ENCODE measurements at places on chromosomes 3 and 15.

GRCh38 chr3:141229132-141229531 is 2.5 kb upstream of the PXYLP1 start:
- no peak for DNase-seq

DNA sequence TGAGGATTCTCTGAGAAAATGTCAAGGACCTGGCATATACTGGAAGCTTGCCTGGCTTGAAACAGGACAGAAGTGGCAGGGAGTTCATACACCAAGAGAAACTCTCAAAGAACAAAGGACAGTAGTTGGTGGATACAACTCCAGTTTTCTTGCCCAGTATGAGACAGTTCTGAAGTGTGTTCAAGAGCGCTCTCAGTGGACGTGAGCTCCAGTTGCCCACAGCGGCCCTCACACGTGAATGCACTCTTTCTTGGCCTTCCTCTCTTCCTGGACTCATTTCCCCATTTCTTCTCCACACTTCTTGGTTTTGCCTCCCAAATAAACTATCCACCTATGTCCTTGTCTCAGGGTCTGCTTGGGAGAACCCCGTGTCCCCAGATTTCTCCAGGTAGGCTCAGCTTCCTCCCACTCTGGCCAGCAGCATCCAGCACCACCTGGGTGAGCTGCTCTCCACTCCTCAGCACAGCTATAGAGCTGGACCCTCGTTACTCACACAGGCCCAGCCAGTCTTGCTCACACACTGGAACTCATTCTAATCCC is 54.5 kb downstream of the DCLK3 start:
- no peak for DNase-seq

GRCh38 chr15:50813865-50814264 is 48.4 kb upstream of the SPPL2A start:
- DNase-seq: no peak

DNA sequence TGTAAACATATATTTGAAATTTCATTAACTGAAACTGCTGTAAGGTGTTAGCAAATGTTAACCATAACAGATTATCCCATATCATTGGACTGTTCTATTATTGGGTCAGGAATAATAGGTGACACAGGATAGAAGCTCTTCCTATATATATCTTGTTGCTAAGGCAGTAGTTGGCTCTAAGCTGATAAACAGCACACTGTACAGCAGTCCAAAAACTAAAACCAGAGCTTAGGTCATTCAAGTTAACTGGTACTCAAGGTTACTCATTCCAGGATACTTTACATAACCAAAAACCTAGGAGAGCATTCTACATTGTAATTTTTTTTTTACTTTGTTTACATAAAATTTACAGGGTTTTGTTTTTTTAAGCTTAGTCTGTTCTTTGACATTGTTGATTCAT is 8.9 kb downstream of the DNAJC19 start:
- no peak for DNase-seq

- no peak for DNase-seq
These were observed 766 bp downstream of the FAM98B start for GRCh38 chr15:38454696-38455090.

DNA sequence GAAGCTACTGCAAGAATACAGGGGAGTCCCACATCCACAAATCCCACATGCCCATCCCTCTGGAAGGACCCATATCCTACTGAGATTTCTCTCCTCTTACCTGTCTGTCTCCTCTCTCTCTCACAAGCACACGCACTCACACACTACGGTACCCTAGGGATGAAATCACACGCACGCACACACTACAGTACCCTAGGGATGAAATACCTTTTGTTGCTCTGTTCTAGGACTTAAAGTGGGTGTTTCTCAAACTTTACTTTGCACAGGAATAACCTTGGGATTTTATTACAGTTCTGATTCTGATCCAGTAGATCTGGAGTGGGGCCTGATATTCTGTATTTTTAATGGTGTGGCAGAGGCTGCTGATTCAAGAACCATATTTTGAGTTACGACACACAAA is 622.2 kb upstream of the ZNF385D start:
- no peak for DNase-seq

DNA sequence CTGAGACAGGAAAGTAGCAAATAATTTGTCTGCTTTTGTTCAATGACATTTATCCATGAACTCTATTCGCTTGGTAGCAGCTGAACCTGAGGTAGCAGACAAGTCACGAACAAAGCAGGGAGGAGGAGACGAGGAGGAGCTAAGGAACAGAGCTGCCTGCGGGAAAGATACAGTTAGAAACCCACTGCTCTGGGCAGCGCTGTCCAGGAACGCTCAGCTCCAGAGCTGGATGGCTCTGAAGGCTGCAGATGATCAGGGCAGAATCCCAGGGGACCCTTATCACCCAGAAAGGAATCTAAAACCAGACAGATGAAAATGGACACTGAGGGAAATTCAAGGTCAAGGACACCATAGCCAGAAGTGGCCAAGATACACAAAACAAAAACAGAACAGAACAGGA is 257.8 kb downstream of the CD47 start:
- DNase-seq: no peak

DNA sequence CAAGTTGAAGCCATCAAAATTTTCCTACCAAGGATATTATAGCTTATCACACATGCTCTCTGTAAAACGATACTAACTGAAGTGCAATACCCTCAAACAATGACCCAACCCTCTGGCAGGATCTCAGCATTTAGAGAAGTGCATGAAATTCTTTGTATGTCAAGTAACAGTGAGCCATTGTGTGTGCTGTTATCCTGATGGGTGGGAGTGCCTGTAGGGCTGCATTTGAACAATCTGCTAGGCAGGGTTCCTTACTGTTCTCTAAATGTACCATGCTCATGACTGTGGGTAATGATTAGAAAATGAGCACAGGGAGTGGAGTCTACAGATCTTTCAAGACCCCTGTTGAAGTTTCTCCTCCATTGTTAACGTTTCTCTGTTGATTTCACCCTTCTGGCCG is 398.1 kb downstream of the NSUN3 start:
- DNase-seq: no peak

- no peak for DNase-seq
These were observed 35.4 kb downstream of the FXR1 start for GRCh38 chr3:180947761-180948390.

GRCh38 chr15:63456258-63456657 is 48.1 kb upstream of the USP3 start:
- DNase-seq: no peak

DNA sequence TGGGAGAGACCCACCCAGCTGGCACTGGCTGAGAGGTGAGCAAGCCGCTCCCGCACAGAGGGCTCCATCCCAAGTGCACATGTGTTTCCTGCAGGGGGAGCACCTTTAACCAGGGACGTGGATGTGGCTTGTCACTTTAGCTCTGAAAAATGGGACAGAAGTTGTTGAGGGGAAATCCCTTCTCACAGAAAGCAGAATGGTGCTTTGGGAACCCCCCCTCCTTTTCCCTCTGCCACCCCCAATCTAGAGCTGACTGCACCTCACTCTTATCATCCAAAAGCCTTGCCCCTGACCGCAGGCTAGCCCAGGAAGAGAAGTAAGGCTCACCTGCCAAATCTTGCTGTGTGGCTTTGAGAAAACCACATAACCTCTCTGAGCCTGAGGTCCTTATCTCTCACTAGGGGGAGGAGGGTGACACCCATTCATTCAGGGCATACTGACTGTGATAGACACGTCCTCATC is 77.9 kb downstream of the RPN1 start:
- DNase-seq: peak; percentile 52

DNA sequence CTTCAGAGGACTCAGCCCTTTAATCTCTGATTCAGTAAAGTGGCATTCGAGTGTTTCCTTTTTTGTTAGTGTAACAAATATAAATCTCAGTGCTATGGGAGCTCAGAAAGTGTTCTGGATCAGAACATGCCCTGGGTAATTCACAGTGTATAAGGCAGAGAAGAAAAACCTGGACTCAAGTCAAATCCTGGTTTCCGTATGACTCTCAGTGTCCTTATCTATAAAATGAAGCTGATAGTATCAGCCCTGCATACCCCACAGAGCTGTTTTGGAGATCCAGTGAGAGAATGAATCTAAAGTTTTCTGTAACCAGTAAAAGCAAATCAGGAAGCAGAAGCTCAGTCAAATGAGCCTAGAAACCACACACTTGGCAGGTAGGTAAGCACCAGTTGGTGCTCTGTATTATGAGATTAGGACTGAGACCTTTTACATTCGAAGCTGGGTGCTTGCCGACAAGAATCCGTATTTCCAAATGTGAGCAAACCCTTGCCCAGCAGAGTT is 67.2 kb downstream of the IL1RAP start:
- DNase-seq: no peak

DNA sequence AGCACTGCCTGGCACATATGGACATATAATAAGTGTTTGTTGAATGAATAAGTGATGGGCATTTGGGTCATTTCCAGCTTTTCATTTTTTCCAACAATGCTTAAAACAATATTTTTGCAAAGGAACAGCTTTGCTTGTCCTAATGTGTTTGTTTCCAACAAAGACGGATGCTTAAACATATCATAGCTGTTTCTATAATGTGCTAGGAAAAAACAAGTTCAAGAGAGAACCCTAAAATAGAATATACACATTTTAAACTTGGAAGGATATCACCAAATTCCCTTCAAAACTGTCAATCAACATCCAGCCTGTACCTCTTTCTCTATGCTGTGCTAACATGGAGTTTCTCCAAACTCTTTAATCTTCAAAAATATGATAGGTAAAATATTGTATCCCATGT is 224.5 kb upstream of the WNT5A start:
- no peak for DNase-seq

- DNase-seq: peak; percentile 75
These were observed 634 bp downstream of the STAG1 start for GRCh38 chr3:136751316-136752171.

GRCh38 chr15:74415966-74416916 is 17.5 kb downstream of the SEMA7A start:
- DNase-seq: no peak

DNA sequence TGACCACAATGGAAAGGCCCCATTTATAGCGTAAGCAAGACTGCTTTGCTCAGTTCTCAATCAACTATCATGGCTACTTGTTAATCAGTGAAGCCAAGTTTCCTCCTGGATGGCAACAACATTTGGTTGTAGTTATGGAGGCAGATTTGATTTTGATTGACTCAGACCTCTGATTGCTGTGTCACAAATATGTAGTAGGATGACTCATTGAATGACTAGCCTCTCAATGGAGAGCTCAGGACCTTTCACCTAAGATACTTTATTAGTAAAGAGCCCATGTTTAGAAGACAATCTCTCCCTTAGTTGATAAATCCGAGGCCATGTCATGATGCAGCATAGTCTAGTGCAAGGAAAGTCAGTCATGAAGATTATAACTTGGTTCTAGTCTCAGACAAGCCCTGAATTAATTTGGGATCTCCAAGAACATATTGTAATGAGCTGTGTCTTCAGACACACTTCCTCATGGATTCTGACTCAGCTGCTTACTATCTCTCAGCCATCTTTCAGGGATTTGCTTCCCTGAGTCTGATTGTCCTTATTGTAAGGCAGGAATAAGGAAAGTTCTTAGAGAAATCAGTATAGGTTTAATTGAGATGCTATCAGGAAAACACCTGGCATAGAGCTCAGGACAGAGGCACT is 397.4 kb upstream of the TMCO5A start:
- DNase-seq: no peak

DNA sequence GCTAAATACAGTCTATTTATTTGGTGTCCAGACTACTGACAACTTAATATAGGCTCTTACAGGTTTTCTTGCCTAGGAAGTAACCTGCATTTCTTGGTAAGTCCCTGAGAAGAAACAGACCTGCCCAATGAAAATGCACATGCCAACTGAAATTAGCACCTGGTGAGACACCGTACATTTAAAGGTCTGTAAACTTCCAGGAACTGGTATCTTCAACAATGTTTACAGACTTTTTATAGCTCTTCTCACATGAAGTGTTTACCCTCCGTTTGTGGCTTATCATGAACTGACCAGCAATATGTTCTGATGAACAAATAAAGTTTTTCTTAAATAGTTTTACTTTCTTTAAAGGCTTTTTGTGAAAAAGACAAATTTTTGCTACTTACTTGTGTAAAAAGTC is 93.3 kb downstream of the PCCB start:
- DNase-seq: no peak

GRCh38 chr3:12483872-12484197 is 445 bp upstream of the TSEN2 start:
- DNase-seq: no peak

DNA sequence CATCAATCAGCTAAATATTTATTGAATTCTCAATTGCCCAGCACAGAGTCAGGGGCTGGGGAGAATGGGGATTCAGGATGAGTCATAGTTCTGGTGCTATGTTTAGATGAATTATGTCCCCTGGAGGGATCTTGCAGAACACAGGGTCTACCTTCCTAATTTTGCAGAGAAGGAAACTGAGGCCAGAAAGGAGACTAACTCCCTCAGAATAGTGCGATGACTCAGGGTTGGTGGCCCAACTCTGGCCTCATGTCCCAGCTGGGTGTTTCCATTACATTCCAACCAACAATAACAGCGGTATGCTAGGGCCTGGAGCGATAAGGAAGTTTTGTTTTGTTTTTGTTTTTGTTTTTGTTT is 270.9 kb downstream of the TLE3 start:
- no peak for DNase-seq

GRCh38 chr3:50128001-50128400 is 27.1 kb upstream of the SEMA3F start:
- no peak for DNase-seq

GRCh38 chr15:39961051-39961450 is 27.1 kb downstream of the EIF2AK4 start:
- DNase-seq: no peak

DNA sequence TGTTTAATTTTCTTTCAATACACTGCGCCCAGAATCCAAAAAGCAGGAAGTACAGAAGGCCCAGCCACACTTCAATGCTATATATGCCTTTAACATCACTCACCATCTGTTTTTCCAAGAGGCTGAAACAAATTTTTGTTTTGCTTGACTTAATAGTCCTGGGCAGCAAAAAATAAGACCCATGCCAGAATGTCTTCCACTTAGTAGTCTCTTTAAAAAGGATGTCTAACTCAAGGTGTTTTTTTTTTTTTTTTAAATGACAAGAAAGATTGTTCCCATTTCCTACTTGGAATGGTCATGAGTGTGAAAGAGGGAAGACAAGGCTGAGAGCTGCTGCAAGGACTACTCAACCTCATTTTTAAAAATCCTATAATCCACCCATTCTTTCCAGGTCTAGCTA is 590.3 kb upstream of the SGO1 start:
- DNase-seq: no peak

DNA sequence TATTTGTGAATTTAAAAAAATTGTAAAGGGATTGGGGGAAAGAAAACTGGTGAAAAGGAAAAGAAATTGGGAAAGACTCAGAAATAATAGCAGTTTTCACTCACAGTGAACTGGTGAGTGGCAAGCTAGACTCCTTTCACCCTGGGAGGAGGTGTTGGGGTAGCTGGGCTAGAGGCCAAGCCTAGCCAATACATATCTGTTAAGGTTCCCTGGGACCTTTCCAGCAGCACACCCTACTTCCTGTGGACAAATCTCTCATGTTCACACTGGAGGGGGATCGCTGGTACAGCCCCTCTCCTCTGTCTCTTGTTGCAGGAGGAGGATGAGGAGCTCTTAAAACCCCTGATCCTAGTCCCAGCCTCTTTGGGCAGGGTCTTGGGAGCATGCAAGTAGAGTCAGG is 3.7 kb upstream of the RPP25 start:
- no peak for DNase-seq

- DNase-seq: no peak
These were observed 342.8 kb downstream of the TBC1D5 start for GRCh38 chr3:17399586-17399985.
